Naive thymus-derived CD4-positive, alpha-beta T cell (primary cell): ENCODE measurements at places on chromosomes 11 and 22.

GRCh38 chr11:58640386-58641023, 18.0 kb downstream of the CNTF start:
- peak; percentile 55 for DNase-seq

- no peak for DNase-seq
Measured at GRCh38 chr11:57202281-57202680, 20.5 kb downstream of the LRRC55 start.

GRCh38 chr11:63802637-63803414, 10.4 kb upstream of the SPINDOC start:
- DNase-seq: no peak

GRCh38 chr22:43218786-43219185, 31.9 kb upstream of the TTLL12 start:
- no peak for DNase-seq

GRCh38 chr22:35380013-35380412, 883 bp upstream of the HMOX1 start:
- DNase-seq: no peak

DNA sequence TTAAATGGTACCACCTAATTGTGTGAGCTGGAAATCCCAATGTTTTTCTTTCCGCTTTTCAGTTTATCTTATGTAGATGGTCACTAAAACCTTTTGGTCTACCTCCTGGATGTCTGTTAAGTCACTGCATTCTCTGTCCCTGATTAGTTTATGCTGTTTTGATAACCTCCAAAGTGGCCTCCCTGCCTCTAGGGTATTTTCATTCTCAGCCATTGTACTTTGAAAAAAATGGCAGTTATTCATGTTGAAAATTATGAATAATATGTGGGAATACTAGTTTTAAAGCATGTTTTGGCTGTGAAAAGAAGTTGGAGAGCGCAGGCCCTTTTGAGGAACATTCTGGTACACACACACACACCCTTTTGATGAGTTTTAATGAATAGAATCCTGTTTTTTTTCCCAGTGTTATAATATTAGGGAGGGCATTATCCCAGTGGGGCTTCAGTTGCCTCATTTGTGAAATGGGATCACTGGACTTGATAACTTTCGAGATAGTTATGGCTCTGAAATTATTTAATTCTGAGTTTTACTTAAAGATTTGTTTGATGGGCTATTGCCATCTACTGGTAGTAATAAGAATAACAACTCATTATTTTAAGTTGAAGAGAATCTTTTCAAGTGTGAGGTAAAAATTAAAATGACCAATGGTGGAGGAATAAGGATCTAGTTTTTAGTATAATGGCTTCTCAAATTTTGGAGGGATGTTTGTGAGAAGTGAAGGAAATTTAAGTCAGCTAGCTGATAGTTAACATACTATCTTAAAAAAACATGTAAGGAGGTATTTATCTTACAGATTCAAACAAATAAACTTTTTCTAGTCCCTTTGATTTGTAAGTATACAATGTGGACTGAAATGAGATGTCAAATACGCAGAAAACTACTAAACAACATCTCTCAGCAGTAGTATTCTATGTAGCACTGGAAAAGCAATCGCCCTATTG, 3.9 kb downstream of the FDX1 start:
- DNase-seq: peak; percentile 15

DNA sequence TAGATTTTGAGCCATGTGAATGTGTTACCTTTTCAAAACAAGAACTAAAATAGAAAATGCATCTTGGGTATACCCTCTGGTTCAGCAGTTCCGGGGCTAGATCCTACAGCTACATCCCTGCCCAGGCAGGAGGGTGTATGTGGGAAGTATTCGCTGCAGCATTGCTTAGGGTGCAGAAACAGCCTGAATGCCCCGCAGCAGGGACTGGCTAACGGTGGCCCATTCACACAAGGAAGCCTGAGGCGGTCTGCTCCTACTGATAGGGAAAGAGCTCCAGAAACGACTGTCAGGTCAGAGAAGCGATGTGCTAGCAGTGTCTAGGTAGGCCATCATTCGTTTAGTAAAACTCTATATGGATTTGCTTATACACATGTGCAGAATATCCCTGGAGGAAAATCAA, 9.9 kb upstream of the RASL10A start:
- DNase-seq: no peak

- no peak for DNase-seq
Measured at GRCh38 chr22:50009251-50009650, 3.3 kb downstream of the IL17REL start.

- DNase-seq: no peak
Measured at GRCh38 chr11:47340980-47341775, 11.3 kb downstream of the MYBPC3 start.

DNA sequence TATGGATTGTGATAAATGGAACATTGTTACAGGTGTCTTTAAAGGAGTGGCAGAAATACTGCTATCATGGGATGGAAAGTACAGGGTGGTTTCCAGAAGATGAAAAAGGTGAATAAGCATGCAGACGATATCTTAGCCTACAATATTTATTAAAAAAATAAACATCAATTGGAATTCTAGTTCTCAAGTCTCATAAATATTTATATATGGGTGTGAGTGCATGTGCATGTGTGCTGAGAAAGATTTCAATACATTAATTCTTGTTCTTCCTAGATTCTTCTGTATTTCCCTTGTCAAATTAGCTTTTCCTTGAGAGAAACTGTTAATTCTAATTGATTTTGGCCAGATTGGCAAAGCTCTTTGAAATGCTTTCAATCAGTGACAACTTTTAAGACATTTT, 618.2 kb downstream of the METTL15 start:
- no peak for DNase-seq

DNA sequence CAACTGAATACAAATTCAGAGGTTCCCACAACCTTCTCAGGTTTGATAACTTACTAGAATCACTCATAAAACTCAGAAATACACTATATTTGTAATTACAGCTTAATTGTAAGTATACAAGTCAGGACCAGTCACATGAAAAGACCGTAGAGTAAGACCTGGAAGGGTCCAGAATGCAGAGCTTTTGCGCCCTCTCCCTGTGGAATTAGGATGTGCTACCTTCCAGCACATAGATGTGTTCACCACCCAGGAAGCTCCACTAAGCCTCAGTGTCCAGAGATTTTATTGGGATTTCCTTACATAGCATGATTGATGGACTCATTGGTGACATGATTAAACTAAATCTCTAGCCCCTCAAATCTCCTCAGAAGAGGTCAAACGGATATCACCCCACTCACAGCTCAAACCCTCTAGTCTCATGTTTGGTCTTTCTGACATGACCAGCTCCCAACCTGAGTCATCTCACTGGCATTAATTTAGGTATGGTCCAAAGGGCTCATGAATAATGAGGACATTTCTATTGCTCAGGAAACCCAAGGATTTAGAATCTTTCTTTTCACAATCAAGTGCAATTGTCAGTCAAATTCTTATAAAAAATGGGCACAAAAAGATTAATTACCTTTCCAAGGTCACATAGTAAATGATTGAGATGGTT, 77.2 kb upstream of the UBASH3B start:
- no peak for DNase-seq

GRCh38 chr11:64796757-64797541, 6.1 kb downstream of the MAP4K2 start:
- DNase-seq: no peak

DNA sequence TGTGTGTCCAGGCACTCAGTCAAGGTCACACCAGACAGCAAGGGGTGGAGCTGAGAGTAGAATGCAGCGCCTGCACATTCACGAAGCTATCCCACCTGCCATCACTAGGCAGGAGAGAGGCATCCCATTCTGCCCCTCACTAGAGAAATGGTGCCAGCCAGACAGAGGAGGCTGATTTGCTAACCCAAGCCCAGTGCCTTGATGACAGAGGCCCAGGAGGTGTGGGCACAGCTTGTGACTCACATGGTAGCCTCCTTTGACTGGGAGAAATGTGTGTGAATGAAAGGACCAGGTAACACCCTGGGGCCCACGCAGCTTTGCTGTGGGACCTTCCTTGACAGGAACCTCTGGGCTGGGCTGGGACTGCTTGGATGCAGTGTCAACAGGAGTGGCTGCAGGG, 5.2 kb upstream of the NAALADL1 start:
- DNase-seq: no peak

DNA sequence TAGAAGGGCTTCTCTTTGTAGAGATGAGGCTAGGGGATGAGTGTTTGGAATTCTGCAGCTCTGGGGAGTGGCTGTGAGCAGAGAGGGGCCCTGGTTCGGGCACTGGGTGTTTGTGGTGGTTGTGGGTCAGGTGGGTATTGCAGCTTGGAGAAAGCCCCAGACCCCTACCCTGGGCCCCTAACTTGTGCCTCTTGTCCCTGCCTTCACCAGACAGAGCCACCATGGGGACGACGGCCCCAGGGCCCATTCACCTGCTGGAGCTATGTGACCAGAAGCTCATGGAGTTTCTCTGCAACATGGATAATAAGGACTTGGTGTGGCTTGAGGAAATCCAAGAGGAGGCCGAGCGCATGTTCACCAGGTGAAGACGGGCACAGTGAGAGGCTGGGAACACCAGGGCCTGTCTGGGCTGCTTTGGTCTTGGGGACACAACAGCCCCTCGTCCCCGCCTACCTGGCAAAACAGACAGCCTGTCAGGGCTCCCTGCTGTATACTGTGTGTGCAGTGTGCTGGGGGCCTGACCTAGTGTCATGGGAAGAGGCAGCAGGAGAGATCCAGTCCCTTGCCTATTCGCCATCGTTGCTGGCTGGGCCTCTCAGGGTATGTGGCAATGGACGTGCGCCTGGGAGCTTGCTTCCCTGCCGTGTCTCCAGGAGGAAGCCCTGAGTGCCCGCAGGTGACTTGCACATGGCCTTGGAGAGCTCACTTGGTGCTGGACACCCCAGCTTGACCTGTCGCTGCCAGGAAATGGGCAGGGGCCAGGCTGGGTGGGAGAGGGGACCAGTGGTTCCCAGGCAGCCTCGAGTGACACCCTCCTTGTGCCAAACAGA, 4.3 kb downstream of the INCENP start:
- DNase-seq: no peak

DNA sequence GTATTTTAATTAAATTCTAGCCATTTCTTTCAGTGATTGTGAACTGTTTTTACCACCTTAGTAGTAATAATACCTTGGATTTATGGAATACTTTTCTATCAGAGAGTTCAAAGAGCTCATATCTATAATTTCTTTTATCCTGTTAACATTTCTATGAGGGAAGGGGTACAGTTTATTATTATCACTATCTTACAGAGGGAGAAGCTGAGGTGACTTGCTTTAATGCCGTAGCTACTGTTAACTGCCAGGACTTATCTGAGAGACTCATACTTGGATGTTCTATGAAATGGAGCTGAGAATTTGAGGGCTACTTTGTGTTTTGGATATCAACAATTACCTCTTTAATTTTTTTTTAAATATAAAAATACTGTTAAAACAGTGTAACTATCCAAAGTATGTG, 3.3 kb downstream of the REXO2 start:
- DNase-seq: no peak

GRCh38 chr11:116855413-116855812, 18.0 kb upstream of the APOA1 start:
- DNase-seq: no peak

- DNase-seq: peak; percentile 63
Measured at GRCh38 chr11:114183044-114183511, 113.1 kb upstream of the NNMT start.

DNA sequence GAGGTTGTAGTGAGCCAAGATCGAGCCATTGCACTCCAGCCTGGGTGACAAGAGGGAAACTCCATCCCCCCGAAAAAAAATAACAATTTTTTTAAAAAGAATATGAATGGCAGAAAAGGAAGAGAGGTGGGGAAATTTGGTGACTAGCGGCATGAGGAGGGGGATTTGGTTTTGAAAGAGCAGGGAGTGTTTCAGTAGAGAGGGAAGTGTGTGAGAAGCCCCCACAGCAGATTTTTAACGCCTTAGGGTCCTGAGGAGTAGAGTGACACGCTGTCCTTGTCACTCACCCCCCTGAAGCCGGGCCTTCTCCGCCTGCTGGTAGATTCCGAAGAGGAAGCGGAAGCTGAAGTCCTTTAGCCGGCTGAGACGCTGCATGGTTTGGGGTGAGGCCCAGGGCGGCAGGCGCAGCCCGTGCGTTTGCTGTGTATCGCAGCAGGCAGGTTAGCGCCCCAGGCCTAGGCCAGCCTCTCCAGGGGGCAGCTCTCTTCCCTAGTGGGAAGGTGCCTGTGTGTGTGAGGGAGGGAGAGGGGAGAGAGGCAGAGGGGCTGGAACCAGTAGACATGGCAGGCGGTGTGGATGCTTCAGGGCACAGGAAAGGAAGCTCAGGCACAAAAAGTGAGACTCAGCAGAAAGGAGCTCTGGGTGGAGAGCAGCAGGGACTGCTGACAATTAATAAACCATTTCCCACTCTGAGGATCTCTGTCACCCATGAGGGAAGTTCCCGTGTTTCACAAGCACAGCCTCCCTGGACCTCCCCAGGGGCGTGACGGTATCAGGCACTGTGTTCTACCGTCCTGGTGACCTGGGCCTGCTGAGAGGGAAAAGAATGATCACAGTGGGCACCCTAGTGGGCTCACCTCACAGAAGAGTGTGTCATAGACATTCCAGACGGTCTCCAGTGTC, 3.9 kb downstream of the ACP2 start:
- no peak for DNase-seq

DNA sequence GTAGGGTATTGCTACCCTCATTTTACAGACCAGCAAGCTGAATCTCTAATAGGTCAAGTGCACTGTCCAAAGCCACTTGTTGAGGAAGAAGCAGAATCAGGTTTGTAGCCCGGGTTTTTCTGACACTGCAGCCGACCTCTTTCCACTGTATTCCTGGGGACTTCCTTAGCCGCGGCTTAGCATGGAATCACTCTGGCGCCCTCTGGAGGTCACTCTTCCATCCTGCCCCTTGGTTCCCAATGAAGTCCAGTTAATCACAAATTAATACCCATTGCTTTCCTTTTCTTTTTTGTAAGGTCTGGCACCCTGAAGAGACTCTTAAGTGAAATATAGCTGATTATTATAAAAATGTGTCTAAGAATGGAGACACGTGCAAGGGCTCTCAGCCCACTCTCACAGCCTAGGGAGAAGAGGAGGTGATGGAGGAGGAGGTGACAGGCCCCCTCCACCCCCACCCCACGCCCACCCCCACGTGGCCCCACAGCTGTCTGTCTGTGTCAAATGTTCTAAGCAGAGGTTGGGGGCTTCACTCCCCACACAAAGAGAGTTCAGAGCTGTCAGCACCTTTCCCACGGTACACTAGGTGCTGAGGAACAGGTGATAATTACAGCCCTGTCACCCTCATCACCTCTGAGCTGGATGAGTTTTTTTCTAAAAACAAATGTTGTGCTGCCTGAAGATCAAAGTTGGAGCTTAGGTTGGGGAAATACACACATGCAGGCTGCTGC, 57.7 kb upstream of the DRD2 start:
- DNase-seq: peak; percentile 35

- DNase-seq: no peak
Measured at GRCh38 chr11:61697764-61698163, 17.6 kb downstream of the DAGLA start.

GRCh38 chr11:3003396-3004231, 11.5 kb upstream of the NAP1L4 start:
- no peak for DNase-seq

- no peak for DNase-seq
Measured at GRCh38 chr11:46216019-46216764, 61.3 kb upstream of the CREB3L1 start.
